Amniotic epithelial cell (primary cell): ENCODE measurements at places on chromosomes 7 and 10.
A peak's percentile ranks its signal among the peaks of the same experiment; 100 is the strongest.

DNA sequence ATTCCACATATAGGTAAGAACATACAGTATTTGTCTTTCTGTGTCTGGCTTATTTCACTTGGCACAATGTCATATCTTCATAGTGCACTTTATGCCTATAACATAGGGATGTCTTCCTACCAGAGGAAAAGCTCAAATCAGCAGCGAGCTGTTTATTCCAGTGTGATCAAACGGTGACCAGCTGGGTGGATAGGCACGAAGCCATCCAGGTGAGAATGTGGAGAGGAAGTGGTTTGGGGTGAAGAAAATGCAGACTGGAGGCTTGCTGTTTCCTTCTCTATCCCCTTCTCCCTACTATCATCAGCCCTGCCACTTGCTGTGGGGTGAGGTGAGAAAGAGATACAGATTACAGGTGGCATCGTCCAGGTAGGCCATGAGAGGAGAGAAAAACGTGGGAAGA, 52.4 kb downstream of the CHCHD3 start:
- no peak for DNase-seq

GRCh38 chr10:96627292-96627691, 40.5 kb upstream of the TM9SF3 start:
- DNase-seq, result no peak

- no peak for DNase-seq
These were observed 171.2 kb downstream of the EBF3 start for GRCh38 chr10:129792864-129793263.

DNA sequence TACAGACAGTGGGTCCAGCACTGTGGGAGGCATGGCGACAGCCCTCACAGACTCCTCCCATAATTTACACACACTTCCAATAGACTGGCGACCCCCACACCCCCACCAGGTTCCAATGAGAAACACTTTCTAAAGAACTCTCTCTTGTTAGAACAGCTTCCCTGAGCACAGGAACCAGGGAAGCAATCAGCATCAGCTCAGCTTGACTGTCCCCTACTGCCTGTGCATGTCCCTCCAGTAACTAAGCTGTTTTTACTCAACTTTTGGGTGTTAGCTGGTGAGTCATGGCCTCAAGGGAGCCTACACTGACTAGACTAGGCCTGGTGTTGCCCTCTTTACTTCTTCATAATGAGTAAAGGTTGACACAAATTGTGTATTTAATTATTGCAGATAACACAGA, 32.6 kb upstream of the HERPUD2 start:
- no peak for DNase-seq

DNA sequence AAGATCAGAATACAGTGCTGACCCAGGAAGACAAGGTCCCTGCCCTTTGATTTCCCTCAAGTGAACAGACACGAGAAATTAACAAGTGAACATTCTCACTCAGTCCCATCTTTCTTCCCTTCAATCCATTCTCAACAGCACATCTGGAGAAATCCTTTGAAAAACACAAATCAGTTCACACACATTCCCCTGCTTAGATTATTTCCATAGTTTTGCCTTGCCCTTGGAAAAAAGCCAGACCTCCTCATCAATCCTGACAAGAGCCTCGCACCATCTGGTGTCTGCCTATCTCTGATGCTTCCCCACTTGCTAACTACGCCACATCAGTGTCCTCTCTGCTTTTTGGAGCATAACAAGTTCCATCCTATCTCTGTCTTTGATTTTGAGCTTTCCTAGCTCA, 94.4 kb upstream of the KIAA1217 start:
- DNase-seq, result peak; percentile 29

- DNase-seq, result peak; percentile 47
These were observed 10.2 kb upstream of the GDF2 start for GRCh38 chr10:47311932-47312662.

DNA sequence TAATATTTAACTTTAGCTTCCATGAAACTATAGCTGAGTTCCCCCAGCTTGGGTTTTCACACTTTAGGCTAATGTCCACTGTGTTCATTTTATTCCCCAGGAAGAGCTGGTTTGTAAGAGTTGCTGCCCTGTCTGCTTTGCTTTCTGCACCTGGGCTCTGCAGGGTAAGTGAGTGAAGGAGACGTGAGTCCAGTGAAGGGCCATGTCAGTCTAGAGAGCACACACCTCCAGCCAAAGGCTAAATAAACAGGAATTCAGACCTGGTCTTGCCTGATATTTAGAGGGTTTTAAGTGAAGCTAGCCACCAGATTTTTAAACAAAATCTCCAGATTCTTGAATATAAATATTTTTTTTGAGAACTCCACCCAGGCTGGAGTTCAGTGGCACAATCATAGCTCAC, 24.5 kb upstream of the FZD1 start:
- DNase-seq, result no peak

DNA sequence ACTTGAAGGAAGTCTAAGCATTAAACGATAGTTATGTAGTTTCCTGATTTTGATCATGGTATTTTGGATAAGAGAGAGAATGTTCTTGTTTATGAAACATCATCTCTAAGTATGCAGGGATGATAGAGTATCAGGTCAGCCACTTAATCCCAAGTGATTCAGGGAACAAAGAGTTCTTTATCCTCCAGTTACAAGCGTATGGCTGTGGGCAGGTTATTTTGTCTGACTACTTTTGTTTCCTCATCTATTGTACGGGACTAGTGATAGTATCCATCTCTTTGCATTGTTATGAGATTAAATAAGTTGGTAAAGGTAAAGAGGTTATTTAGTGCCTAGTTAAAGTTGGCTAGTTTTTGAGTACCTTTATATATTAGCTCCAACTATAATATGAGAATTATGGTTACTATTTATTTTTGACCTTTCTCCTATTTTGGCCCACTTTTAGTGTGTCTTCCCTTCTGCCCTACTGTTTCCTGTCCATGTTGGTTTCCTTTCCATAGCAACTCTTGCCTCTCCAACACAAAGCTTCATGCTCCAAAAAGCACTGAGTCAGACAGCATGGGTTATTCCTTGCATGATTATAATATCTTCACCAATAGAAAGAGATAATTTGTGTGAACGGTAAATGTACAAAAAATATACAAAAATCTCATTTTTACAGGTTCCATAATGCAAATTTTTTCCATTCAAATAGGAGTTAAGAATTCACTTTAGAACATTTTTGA, 65.4 kb downstream of the SP8 start:
- no peak for DNase-seq

- DNase-seq, result peak; percentile 6
These were observed 9.3 kb downstream of the CALML5 start for GRCh38 chr10:5490032-5490431.

DNA sequence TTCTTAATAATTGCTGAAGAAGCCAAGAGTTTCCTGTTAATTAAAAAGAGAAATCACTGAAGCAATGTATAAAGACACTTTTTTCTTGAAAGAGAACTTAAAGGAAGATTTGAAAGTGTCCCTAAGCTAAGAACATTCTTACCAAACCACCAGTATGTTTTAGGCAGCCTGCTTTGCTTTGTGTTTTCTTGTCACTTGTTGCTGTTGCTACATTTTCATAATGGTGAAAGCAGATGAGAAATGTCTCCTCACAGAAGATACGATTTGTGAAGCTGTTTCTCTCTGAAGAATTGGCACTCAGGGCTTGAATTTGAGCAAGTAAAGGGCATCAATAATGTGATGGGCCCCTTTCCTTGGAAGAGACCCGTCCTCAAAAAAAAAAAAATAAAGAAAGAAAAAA, 30.9 kb downstream of the TCF7L2 start:
- DNase-seq, result no peak

DNA sequence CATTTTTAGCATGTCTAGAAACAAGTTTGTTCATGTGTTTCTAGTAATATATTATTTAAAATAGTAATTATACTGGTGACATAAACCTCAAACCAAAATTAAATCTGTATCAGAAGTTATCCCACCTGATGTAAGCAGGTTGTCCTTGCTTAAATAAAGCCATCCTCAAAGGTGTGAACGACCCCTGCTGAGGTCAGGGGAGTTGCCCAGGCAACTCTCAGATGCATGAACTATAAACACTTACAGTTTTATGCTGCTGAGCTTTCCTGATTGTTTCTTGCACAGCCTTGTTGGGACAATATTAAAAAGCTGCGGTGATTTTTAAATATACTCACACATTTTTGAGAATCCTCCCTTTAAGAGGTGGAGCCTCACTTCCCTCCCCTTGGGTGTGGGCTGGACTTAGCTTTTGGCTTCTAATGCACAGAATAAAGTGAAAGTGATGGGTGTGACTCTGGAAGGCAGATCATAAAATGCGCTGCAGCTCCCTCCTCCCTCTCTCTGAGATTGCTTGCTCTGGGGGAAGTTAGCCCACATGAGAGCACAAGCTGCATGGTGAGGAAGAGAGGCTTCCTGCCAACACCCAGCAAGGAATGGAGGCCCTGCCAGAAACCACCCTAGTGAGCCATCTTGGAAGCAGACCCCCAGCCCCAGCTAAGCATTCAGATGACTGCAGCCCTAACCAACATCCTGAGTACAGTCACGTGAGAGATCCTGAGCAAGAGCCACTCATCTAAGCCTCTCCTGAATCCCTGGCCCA, 152.7 kb downstream of the SKIDA1 start:
- DNase-seq, result peak; percentile 86

GRCh38 chr10:86700851-86701617, 32.7 kb downstream of the LDB3 start:
- no peak for DNase-seq

DNA sequence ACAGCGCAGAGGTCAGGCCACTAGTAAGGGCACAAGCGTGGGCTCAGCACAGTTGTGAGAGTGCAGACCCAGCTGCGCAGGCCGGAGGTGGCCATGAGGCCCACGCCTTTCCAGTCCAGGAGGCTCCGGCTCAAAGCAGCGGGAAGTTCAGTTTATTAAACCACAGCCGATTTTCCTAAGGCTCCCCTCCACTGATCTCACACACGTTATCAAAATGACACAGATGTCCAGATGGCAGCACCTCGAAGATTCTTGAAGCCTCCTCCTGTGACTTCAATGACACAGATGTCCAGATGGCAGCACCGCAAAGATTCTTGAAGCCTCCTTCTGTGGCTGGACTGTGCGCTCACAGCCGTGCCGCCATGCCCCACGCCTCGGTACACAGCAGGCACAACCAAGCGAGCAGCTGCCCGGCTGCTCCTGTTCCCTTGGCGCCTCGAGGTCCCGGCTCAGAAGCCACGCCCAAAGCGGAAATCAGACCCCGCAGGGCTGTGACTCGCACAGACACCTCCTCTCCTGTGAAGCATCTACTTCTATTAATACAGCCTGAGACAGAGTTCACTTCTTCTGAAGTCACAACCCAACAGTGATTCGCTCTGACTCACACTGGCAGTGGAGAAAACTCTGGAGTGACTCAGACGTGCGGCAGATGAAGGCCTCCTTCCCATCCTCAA, 122.7 kb downstream of the MAD1L1 start:
- peak; percentile 88 for DNase-seq

GRCh38 chr10:75640381-75640780, 209.0 kb downstream of the LRMDA start:
- no peak for DNase-seq

- DNase-seq, result peak; percentile 36
These were observed 31.3 kb upstream of the ZNRF2 start for GRCh38 chr7:30252885-30253795.

GRCh38 chr10:2077231-2077630, 339.9 kb upstream of the ADARB2 start:
- no peak for DNase-seq

GRCh38 chr7:100163871-100164270, 4.5 kb downstream of the GAL3ST4 start:
- no peak for DNase-seq

GRCh38 chr7:91814189-91814588, 66.3 kb downstream of the MTERF1 start:
- DNase-seq, result no peak

- peak; percentile 73 for DNase-seq
These were observed 938 bp upstream of the CADPS2 start for GRCh38 chr7:122887198-122887597.

DNA sequence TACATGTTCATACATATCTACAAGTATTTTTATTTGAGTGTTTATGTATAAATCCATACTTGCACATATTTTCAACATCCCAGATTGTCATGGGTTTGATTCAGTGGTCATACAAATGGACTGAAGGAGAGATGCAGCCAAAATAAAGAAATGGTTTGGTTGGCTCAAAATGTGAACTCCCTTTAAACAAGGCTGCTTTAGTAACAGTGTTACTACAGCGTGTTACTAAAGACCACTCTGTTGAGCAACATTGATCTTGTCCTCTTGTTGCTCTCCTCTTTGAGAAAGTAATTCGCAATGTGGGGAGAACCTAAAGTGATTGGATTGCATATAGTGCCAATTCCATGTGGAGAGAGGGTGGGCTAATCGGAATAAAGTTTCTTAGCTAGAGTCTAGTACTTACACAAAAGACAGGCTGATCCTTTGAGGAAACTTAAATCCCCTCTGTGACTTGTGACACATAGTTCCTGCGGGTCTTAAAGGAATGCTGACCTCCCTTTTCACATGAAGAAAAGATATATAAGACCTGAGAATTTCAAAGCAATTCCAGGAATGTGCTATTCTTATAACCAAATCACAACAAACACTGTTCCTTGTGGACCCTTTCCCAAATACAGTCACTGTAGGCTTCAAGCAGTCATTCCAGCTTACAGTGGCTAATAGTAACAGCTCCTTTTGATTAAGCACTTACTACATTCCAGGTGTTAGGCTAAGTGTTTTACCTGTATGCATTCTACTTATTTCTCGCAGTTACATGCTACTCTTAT, 144.3 kb downstream of the FZD1 start:
- DNase-seq, result no peak

DNA sequence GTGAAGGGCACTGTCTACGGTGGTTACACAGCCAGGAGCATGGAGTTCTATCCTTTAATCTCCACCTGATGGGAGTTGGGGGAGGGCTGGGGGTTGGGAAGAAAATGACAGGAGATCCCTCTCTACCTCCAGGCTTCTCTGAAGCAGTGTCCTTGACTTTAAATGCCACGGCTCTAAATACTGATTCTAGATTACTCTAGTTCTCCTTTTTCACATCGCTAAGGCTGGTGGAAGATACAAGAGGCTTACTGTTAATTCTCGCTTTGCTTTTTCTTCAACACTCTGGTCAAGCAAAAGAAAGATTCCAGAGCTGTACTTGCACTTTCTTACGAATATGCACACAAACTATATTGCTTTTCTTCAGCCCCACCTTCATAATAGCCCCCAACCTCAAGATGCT, 30.5 kb downstream of the ARL3 start:
- DNase-seq, result no peak

DNA sequence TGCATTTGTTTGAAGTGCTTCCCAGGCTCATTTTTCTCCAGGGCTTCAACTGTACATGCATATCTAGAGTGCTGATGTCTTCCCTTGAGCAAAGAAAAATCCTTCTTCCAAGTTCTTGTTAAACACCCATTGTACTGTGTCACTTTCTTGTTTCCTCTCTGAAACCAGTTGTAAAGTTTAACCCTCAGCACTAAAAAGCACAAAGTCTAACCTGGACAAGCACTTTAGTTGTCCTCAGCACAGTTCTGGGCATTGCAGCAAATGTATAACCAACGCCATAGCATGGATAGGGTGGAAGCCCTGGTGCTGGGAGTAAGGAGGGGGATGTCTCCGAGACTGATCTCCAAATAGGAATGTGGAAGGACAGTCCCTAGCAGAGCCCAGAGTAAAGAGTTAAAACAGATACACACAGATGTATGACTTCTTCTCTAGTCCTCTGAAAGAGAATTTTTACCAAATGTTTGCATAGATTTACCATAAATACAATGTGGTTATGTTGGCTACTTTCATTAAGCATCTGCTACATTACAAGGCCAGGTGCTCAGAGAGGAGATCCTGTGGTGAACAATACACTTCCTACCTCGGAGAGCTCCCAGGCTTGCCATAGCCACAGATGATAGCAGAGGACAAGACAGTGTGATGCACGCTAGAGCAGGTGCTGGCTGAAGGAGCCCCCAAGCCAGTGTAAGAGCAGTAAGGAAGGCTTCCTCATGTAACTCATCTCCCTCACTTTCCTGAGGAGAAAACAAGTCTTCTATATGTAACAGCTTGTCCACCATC, 57.0 kb downstream of the DNAJC12 start:
- no peak for DNase-seq
